ENCODE measurements at places on chromosomes 3 and 15. TPM values are rescaled to one million over a fixed set of nuclear protein-coding genes. Genes with fewer than 3 reads are reported as not detected.

Gene SERINC4
- under 0.01 TPM for total RNA-seq

Gene CFAP20DC
- total RNA-seq, result 1.6 TPM

Gene TMEM158
- total RNA-seq, result 0.52 TPM

Gene ADGRG7
- not detected for total RNA-seq

Gene NISCH
- 43.3 TPM for total RNA-seq

Gene CRTC3
- 23.0 TPM for total RNA-seq

Gene SLC51B
- 0.52 TPM for total RNA-seq

Gene SPATA12
- total RNA-seq, result not detected

Gene CCRL2
- total RNA-seq, result 1.6 TPM

Gene DUOX2
- total RNA-seq, result under 0.01 TPM

Gene RLBP1
- total RNA-seq, result 0.52 TPM

Gene P4HTM
- total RNA-seq, result 17.2 TPM

Gene CHRM5
- total RNA-seq, result not detected

Gene ACAD11
- 24.5 TPM for total RNA-seq

Gene SLC38A3
- total RNA-seq, result 0.52 TPM

Gene SLC2A2
- total RNA-seq, result not detected

Gene ITPKA
- total RNA-seq, result not detected

Gene HESX1
- not detected for total RNA-seq

Gene FAM3D
- not detected for total RNA-seq

Gene DET1
- 11.5 TPM for total RNA-seq

Gene SLC28A2
- total RNA-seq, result not detected
